ENCODE measurements at places on chromosomes 6 and 20. TPM values are rescaled to one million over a fixed set of nuclear protein-coding genes. Genes with fewer than 3 reads are reported as not detected.

VPS52 gene
- total RNA-seq = 53.2 TPM

GPR63 gene
- 6.0 TPM for total RNA-seq

POM121L2 gene
- not detected for total RNA-seq

ZNF165 gene
- total RNA-seq = 0.91 TPM

BPIFB2 gene
- not detected for total RNA-seq

DNA sequence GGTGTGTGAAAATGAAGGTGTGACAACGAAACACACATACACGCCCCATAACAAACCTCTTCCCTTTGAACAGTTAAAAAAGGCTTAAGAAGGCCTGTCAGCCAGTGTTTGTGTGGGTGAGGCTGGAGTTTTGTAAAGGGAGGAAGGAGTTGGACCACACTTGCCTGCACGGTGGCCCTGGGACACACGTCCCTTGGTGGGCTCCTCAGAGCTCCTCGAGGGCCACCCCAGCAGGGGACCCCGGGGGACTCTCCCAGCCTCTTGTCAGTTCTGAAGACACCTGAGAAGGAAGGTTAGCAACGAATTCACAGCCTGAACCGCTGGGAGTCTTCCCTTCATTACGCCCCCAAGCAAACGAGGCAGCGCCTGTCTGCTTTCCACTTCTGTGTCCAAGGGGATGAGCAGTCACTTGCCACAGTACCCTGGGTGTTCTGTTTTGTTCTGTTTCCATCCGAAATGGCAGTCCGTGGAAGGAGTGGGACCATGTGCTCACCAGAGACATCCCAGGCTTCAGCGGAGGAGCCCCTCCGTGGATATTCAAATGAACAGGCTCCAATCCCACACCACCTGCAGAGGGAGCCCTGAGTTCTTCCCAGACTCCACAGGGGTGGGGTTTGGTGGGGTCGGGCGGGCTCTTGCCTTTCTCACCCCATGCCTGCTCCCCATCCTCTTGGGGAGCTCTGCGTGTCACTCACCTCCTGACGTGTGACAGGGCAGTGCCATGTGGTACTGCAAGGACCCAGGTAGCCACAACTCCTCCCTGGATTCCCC lies 68.6 kb downstream of the NRN1 start:
- H3K4me3 ChIP-seq = no peak overlapping the region
- H3K27ac ChIP-seq = no peak overlapping the region
- peaks cover 15% of the 10 kb centered on the region for H3K4me1 ChIP-seq
- DNase-seq = no peak
- H3K27me3 ChIP-seq = no peaks in the 10 kb centered on the region
- peaks cover 4% of the 10 kb centered on the region for H3K36me3 ChIP-seq

DNA sequence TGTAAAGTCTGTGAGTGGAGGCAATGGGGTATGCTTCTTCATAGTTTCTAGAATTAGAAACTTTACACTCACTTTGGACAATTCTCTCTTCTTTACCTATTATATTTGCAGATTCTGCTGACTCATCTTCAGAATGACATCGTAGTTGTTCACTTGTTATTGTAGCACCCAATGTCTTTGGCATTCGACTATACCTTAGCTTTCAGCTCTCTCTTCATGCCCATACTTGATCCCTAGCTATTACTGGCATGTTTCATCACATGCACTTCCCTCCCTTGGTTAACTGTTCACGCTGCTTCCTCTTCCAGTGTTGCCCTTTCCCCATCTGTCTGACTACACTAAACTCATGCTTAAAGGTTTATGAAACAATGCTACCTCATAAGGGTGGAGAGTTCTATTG lies 298.1 kb upstream of the TCF21 start:
- peaks cover 2% of the 10 kb centered on the region for H3K4me1 ChIP-seq
- no peak overlapping the region for H3K4me3 ChIP-seq
- no peaks in the 10 kb centered on the region for H3K36me3 ChIP-seq

DNA sequence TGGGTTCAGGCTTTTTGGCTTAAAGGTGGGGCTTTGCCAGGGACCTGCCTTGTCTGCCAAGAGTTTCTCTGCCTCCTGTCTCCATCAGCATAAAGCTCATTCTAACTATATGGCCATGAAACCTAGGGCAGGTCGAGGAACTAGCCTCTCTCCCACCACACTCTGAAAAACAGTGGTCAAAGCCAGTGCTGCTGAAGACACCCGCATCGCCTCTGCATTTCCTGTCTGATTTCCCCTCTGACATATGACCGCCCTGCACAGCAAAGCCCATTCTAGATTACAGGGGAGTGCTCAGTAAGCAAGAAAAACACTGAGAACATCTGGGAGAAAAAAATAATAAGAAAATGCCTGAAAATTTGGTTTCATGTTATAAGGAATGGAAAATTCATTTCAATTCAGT lies 573.6 kb downstream of the PRKN start:
- H3K27ac ChIP-seq = no peak overlapping the region
- H3K4me1 ChIP-seq = no peaks in the 10 kb centered on the region
- H3K4me3 ChIP-seq = no peak overlapping the region
- no peaks in the 10 kb centered on the region for H3K27me3 ChIP-seq
- no peak for DNase-seq

DNA sequence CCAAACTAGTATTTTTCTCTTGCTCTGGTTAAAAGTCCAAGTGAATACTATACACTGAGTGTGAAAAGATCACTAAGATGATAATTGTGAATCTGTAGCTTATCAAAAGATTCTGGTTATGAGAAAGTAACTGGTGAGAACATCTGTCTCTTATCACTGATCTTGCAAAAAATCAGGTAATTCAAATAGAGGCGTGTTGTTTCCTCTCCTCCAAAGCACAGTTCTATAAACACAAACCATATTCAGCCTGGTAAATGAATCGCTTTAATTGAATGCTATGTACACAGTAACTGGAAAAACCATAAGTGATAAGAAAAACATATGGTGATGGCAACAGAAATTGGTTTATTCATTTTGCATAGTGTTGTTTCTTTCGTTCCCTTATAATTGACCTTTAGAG lies 161.0 kb downstream of the RALGAPA2 start:
- H3K4me3 ChIP-seq = no peak overlapping the region
- H3K27me3 ChIP-seq = no peaks in the 10 kb centered on the region
- DNase-seq = no peak
- H3K36me3 ChIP-seq = peaks cover 14% of the 10 kb centered on the region

Measured in neural crest cell (in vitro differentiated cells).